ENCODE measurements at places on chromosomes 4 and X.

GRCh38 chrX:70033348-70034051 is 16.2 kb downstream of the AWAT2 start:
- DNase-seq = peak; percentile 12

DNA sequence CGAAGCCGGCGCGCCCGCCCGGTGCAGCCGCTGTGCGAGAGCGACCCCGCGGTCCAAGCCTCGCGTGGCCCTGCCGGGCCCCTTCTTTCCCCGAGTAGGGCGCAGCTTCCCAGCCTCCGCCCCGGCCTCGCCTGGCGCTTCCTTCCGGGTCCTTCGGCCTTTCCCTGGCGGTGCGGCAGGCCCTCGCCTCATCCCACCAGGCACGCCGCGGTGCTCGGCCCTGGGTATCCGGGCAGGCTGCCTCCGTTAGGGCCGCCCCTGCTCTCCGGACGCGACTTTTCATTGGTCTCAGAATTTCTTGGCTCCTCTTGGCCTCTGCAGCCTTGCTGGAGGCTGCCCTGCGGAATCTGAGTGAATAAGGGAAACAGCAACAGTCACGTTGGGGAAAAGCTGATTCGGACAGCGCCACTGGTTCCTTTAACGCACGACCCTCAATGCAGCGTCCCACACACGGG is 429 bp downstream of the UVSSA start:
- DNase-seq = peak; percentile 66

- peak; percentile 26 for DNase-seq
These were observed 63.2 kb upstream of the SLC4A4 start for GRCh38 chr4:71275570-71275969.

GRCh38 chrX:8313844-8314243 is 142.8 kb upstream of the VCX2 start:
- DNase-seq = no peak

GRCh38 chrX:13169684-13170083 is 125.3 kb upstream of the FAM9C start:
- no peak for DNase-seq

DNA sequence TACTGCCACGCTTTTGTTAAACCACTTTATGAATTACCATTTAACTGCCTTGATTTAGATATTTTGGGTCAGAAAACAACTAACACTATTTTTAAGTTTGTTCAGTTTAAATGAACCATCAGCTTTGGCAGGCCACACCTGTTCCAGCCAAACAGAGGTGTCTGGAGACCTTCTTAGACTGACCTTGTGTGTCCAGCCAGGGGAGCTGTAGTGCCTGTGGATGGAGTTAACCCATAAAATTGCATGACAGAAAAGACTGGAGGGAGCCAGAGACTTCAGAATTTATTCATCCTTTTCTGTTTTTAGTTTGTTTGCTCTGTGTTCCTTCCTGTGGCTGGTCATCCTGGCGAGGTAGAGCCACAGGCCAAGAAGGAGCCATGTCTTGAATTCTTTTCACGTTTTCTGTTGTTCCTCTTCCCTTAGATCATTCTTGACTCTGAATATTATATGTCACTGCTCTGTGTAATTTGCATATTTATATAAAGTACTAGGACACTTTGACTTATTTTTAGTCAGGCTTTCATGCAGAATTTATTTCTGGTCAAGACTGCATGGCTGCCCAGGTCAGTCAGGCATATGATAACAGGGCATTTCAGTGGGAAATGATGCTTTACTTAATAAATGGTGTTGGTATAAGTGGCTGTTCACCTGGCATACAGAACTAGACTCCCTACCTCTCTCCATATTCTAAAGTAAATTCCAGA is 26.7 kb downstream of the HERC3 start:
- DNase-seq = no peak

GRCh38 chr4:8477676-8478075 is 37.1 kb downstream of the TRMT44 start:
- no peak for DNase-seq

- no peak for DNase-seq
These were observed 111.1 kb downstream of the CFAP299 start for GRCh38 chr4:80446664-80447063.

GRCh38 chrX:68720851-68721250 is 73.4 kb downstream of the STARD8 start:
- no peak for DNase-seq

GRCh38 chrX:67342138-67342537 is 201.7 kb upstream of the AR start:
- no peak for DNase-seq

- no peak for DNase-seq
These were observed 56.8 kb upstream of the ANTXR2 start for GRCh38 chr4:80129785-80130184.

- DNase-seq = peak; percentile 19
These were observed 239.6 kb downstream of the GRXCR1 start for GRCh38 chr4:43132010-43132582.

- DNase-seq = no peak
These were observed 775 bp downstream of the KCTD8 start for GRCh38 chr4:44447563-44448504.

- no peak for DNase-seq
These were observed 69.2 kb downstream of the NLGN4X start for GRCh38 chrX:6159468-6159867.

DNA sequence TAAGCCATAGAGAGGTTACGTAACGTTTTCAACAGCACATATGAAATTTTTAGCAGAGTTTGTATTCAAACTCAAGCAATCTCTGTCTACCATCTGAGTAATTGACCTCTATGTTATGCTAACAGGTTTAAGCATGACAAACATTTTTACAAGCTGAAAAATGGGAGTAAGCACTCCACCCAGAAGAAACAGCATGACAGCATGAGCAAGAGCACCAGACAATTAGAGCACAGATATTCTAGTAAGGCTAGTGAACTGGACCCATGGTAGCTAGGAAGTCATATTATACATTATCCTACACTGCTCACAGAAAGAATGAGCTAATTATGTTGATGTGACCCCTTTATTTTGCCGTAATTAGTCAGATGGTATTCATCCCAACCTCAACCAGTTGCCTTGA is 200.5 kb downstream of the PABPC4L start:
- no peak for DNase-seq

DNA sequence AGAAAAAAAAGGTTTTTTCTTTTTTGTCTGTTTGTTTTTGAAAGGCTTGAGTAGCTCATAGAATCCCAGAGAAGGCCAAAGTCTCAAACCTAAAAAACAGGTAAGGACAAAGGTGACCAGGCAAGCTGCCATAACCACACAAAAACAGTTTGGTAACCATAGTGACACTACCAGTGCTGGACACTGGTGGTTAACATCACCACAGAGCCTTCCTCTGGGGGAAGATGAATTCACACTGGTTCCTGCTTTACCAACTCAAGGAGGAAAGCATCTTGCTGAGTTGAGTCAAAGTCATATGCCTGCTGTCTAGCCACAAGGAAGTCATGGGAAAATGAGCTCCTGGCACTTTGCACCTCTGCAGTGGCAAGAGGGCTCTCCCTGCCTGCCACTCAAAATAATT is 32.5 kb downstream of the IDS start:
- DNase-seq = peak; percentile 25

- DNase-seq = no peak
These were observed 426.4 kb downstream of the INPP4B start for GRCh38 chr4:142419712-142420111.

DNA sequence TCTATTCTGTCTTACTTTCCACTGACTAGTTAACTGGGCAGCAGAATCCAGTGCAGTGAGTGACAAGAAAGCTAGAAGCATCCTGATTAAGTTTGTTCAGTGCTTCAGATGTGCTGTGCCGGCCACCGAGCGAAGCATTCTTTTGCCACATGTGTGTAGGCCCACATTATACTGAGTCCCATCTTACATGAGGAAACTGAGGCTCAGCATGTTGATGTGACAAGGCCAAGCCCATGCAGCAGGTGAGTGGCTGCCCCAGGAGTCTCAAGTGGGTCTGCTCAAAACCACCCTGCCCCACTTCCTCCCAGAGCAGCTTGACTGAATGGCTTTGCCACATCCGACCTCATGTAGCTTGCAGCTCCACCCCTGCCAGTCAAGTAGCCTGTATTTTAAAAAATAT is 50.5 kb downstream of the RHOH start:
- DNase-seq = no peak

- DNase-seq = no peak
These were observed 2201.2 kb downstream of the ARAP2 start for GRCh38 chr4:34043131-34043530.

DNA sequence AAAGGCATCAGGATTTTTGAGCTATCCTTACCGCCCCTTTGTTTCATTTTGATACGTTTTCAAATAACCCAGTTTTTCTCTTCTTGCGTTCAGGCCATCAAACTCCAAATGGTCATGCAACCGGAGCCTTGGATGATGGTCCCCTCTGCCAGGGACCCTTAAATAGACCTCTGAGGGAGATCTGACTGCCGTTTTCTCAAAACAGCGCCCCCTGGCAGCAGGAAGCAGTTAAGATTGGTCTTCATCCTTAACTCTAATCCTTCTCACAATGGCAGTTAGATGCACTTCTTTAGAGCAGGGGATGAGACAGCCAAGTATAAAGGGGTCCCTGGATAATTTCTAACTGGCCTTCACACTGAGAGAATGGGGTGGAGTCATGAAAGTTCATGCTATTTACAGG is 525.0 kb upstream of the SPANXN1 start:
- no peak for DNase-seq

GRCh38 chr4:1470393-1470670 is 64.1 kb upstream of the NKX1-1 start:
- no peak for DNase-seq

GRCh38 chrX:153806999-153807575 is 12.6 kb downstream of the SSR4 start:
- no peak for DNase-seq

GRCh38 chrX:103730147-103730795 is 19.6 kb downstream of the TMEM31 start:
- no peak for DNase-seq

- no peak for DNase-seq
These were observed 11.1 kb upstream of the NAT8L start for GRCh38 chr4:2047781-2048581.

DNA sequence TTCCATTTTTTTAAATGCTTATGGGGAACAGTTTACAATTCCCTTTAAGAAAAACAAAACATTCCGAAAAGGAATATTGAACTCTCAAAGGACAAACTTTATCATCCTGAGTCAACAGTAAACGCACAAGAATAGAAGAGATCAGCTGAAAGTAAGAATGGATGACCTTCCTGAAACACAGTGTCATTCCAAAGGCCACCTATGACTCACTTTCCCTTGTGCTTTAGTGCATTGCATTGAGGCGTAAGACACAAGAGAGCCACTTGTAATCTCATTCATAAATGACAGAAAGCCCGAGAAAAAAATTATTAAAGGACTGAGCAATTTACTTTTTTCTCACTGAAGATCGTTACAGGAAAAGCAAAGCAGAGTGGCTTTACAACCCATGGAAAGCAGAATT is 1062.4 kb upstream of the DIAPH2 start:
- no peak for DNase-seq

GRCh38 chrX:68203646-68204045 is 229.6 kb downstream of the OPHN1 start:
- peak; percentile 19 for DNase-seq

DNA sequence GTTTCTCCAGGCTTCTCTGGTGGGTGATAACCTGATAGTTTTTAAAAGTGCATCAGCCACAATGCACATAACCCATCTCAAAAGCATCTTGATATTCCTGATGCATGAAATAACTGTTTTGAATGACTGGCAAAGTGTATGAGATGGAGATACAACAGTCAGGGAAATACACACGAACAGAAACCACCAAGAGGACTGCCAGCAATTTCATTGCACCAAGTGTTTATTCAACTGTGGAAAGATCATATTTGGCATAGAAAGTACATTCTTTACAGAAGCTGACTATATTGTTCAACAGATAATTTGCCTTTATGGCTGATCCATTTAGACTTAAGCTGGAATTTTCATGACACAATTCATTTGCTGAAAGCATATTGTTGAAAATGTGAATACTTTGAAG is 139.5 kb downstream of the SLIT2 start:
- no peak for DNase-seq

DNA sequence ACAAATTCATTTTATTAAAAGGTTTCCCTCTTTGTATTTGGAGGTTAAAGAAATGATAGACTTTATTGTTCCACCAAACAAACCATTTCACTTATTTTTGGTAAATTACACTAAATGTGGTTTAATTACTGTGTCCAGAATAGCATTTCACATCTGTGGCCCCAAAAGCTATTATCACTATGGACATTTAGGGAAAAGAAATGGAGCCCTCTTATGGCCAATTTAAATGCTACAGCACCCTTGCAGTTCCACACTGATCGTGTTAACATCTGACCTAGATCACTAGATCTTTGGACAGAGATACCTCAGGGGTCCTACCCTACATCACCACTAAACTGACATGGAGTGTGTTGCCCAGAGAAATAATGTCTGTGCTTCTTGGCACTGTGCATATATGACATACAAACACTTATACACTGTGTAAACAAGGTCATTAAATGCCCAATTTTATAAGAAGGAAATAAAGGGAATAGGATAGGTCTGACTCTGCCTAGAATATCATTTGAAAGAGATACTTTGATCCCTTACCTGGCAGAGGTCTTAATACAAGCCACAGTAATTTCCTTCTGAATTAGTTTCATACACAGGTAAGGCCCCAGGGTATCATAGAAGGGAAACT is 163.9 kb downstream of the KDR start:
- peak; percentile 18 for DNase-seq

DNA sequence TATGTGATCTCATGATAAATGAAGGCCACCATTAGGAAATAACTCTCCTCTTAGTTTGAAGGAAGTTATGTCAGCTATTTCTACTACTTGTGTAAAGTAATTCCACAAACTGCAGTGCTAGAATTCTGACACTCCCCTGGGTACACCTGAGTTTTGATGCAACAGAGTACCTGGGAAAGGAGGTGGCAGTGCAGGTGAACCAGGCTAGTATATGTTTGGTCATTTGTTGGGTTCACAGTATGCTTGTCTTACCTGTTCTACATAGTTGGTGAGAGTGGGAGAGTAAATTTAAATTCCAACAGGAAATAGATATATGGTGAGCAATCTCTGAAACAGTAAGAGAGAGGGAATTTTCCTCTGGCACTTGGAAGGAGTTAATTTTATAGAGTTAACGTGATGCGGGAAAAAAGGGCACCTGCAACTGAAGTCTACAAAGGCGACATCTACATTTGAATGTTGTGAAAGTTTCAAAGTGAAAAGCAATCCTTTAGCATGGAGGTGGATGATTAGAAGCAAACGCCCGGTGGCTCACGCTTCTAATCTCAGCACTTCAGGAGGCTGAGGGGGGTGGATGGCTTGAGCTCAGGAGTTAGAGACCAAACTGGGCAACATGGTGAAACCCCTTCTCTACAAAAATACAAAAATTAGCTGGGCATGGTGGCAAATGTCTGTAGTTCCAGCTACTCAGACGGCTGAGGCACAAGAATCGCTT is 8.3 kb upstream of the SLC10A6 start:
- DNase-seq = no peak

GRCh38 chr4:86272669-86273068 is 87.2 kb downstream of the MAPK10 start:
- no peak for DNase-seq

GRCh38 chr4:18630218-18631110 is 608.9 kb upstream of the LCORL start:
- DNase-seq = no peak

DNA sequence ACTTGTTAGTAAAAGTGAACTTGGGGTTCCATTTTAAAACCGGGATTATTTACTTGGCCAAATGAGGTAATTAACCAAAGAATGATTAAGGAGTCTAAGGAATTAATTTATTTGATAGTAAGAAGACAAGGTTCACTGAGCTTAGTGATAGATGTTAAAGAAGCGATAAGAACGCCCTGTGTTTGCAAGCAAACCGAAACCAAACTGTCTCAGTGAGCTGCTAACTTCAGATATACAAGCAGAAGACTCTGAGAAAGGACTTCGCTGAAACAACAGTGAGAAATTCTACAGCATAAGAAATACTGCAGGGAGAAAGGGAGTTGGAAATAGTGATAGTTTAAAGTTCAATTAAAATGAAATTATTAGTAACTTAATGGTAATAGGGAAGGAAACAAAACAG is 37.6 kb upstream of the SHISA3 start:
- DNase-seq = no peak

All from inflammatory macrophage treated with lipopolysaccharide for 1 hour (primary cell).